Bronchial epithelial cell (primary cell): ENCODE measurements at places on chromosomes 16 and 17. TPM values are rescaled to one million over a fixed set of nuclear protein-coding genes. Genes with fewer than 3 reads are reported as not detected.

The HS3ST3A1 gene
- total RNA-seq = 0.13 and 0.53 TPM in 2 replicates

DNA sequence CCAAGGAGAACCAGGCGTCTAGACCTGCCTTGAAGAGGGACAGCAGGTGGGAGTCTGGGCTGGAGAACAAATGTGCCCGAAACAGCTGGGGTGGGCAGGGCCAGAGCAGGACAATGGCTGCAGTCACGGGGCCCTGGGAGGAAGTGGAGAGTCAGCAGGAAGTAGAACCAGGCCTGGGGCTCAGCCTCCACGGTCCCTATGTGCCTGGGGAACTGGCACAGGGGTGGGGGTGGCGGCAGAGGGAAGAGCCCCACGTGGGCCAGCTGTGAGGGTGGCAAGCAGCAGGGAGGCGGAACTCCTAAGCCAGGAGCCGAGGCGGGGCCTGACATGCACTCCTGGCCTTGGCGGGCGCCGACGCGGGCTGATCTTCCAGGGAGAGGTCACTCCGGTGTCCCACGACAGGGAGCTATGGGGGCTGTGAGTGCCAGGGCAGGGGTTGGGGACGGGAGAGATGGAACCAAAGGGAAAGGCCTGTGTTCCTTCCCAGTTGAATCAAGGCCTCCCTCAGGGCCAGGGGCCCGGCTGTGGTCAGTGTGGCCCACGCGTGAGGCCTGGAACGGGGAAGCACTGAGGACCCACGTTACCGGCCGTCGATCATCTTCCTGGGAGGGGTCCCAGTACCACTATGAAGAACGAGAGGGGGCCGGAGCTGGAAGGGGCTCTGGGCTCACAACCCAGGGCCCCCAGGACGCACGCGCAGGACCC, 42.7 kb downstream of the TIMM22 start:
- no peak for DNase-seq

The STX8 gene
- total RNA-seq = 58.4 and 107 TPM in 2 replicates

DNA sequence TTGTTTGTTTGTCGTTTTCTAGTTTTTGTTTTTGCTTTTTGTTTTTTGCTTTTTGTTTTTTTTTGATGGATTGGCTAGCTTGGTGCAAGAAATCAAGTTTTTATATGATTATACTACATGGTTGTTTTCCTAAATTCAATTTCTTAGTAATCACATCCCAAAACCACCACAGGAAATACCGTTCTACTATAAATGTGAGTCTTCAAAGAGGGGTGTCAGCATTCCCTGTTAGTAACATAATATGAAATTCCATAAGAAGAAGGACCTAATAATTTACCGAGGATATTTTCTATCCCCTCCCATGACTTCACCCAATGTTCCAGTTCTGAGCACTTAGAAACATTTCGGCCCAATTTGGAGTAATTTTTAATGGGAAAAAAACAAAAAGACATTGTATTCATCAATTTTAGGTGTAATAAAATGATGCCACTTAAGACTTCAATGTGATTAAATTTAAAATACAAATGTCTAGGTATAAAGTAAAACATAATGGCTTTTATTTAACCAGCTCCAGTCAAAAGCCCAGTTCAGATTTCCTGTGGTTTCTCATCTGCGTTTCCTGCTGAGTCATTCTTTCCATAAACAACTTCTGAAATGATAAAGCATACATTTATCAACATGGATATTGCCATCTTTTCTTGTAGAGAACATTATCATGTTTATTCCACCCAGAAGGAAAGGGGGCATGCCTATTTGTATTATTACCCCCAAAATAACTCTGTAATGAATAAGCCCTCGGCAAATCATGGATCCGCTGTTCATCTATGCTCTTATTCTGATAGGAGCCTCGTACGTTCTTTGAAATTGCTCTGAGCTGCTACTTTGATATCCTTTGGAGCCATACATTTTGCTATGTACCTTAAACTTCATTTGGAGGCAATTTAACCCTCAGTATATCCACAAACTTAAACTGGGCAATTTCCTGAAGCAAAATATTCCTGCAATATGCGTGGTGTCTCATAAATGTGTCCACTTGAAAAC, 28.1 kb downstream of the HSBP1 start:
- peak; percentile 71 for DNase-seq

DNA sequence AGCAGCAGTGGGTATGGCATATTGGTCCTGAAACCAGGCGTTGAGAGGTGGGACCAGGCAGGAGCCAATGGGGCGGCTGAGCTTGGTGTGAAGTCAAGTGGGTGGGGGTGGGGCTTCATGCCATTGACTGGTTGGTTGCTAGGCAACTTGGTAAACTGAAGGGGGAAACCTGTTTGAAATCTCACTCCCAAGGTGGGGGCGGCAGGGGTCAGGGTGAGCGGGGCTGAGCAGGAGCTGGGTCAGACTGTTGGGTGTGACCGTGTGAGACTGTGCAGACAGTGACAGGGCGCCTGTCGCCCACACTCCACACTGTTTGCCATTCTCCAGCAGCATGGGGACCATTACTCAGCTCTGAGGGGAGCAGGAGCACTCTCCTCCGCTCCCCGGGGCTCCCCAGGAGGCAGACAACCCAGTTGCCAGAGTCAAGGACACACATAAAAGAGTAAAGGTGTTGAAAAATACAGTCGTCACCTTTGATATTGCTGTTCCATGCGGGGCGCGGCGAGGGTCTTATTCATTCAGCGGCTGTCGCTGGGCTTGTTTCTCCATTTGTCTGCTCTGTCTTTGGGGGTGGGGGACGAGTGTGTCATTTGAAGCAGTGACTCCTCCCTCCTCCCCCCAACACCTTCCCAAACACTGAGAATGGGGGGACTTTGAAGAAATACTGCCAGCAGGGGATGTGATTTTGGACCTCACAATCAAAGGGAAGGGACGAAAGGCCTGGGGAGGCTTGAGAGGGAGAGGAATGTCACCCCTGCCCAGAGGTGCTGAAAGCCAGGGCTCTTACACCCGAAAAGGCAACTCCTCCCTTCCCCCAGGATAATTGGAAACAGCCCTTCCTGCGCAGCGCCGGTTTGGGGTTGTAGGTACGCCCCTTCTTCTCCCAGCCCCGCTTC, 1.2 kb upstream of the EFNB3 start:
- DNase-seq = peak; percentile 70

The SSTR5 gene
- total RNA-seq = not detected in 2 replicates

The GP1BA gene
- not detected in 2 replicates for total RNA-seq

DNA sequence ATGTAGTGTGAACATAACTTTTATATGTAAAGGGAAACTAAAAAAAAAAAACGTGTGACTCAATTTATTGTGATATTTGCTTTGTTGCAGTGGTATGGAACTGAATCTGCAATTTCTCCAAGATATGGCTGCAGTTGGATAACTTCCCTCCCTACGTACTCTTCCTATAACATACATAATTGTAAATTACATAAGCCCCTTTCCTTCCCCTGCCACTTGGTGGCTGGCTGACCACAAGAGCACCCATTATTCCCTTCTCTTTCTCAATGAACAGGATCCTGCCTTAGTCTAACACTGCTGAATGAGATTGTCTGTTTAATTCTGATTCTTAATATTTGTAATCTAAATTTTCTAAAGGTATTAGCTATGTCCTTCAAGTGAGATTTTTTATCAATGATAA, 27.8 kb downstream of the CCL4 start:
- DNase-seq = no peak
